GM12878 (cell line): ENCODE measurements at places on chromosomes 16 and 17.
A peak's percentile ranks its signal among the peaks of the same experiment; 100 is the strongest.

DNA sequence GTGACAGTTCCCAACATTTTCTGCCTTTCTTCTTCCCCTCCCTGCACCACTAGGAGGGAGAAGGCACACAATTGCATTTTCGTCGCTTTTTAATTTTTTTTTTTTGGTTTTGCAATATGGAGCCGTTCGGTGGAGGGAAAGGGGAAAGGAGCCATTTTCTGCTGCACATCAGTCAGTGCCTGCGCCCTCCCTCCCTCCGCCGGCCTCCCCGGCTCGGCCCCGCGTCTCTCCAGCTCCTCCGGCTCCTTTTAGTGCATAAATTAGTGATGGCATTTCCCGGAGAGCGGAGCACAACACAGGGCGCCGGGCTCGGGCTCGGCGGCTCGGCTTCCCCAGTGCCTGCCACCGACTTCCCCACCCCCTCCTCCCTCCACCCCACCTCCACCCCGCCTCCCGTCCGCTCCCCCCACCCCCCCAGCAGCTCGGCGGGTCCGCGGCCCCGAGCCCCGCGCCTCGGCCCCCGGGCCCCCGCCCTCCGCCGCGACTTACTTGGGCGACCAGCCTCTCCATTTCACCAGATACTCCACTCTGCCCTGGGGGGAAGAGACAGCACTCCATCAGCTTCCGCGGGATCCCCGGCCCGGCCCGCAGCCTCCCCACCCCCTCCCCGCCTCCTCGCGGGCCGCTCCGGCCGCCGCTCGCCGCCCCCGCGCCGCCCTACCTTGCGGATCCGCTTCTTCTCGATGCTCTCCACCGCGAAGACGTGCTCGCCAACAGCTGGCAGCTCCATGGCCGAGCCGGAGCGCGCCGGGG lies 542 bp downstream of the CBX4 start:
- peaks cover 27% of the 10 kb centered on the region for H3K27me3 ChIP-seq
- H3K27ac ChIP-seq: peak overlapping the region; percentile 69
- peak overlapping the region; percentile 95 for H3K4me3 ChIP-seq
- DNase-seq: no peak
- peaks cover 16% of the 10 kb centered on the region for H3K36me3 ChIP-seq

DNA sequence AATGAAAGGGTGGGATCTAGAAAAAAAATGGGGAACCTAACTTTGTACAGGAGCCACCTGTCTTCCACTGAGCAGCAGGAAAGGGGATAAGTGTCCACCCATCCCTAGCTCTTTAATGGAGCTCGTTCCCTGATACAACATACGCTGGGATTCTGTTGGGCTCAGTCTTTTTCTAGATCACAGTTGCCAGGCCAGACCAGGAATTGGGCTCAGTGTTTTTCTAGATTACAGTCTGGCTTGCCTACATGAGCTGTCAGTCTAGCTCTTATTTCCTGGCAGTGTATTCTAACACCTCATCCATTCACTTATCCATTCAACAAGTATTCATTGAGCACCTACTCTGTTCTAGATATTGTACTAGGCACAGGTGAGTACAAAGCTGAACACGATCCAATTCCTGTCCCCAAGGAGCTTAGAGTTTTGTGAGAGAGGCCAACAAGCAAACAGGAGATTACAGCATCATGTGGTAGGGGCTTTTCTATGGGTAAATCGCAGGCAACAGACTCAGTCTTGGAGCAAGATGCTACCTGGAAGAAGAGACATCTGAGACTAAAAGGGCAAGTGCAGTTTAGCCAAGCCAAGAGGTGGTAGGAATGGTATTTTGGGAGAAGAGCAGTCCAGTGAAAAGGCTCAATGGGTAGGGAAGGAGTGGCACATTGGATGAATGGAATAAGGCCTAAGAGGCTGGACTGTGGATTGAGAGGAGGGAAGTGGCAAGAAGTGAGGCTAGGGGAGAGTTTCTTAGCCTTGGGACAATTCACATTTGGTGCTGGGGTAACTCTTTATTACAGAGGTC lies 138.0 kb upstream of the HS3ST2 start:
- H3K27ac ChIP-seq: no peak overlapping the region
- DNase-seq: no peak
- no peaks in the 10 kb centered on the region for H3K4me1 ChIP-seq
- no peaks in the 10 kb centered on the region for H3K27me3 ChIP-seq

GRCh38 chr17:80006339-80006720 lies 29.3 kb downstream of the TBC1D16 start:
- no peak overlapping the region for H3K4me3 ChIP-seq
- no peak for DNase-seq
- H3K4me1 ChIP-seq: no peaks in the 10 kb centered on the region
- no peak overlapping the region for H3K27ac ChIP-seq

DNA sequence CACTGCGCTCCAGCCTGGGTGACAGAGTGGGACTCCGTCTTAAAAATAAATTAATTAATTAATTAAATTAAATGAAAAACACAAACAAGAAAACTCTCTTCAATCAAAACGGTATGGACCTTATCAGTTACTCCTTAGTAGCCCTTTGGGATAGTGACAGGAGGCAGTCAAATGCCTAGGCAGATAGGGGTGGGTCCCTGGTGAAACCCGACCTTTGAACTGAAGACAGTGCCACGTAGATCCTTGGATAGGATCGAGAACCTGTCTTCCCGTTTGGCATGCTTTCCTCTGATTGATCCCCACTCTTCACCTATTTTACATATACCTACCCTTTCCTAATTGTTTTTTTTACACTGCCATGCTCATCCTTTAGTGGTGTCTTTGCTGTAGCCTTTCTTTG lies 22.2 kb upstream of the DHRS7B start:
- DNase-seq: no peak
- H3K36me3 ChIP-seq: no peaks in the 10 kb centered on the region
- H3K27ac ChIP-seq: no peak overlapping the region
- H3K4me3 ChIP-seq: no peak overlapping the region
- H3K27me3 ChIP-seq: no peaks in the 10 kb centered on the region
- H3K4me1 ChIP-seq: no peaks in the 10 kb centered on the region; the same call in 1 of the 2 replicates

DNA sequence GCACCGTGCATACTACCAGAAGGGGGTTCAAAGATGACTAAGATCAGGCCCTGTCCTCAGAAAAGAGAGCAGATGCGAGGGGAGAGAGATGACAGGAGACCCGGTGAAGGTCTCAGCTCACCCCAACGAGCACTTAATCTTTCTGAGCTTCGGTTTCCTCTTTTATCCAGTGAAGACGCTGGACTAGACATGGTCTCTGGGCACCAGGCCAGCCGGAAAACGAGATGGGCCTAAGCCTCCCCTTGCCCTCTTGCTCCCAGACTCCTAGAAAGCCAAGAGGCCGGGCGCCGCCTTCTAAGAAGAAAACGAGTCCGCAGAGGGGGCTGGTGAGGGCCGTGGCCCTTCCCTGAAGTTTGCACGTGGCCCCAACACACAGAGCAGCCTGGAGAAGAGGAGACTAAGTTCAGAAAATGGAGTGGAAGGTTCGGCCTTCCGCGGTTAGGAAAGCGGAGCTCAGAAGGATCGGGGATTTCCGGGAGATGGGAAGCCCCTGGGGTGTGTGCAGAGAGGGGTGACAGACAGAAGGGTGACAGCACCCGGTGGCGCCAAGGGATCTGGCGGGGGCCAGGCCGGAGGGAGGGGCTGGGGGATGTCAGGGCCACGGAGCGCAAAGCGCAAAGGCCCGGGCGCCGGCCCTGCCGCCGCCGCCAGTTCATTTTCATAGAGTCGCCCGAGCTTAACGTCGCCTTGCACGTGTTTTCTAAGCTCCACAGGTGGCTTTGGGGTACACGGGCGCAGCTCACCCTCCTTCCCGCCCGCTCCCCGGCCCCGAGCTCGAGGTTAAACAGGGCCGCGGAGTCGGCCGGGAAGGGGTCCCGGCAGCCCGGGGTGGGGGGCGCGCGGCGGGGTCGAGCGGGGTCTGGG lies 42.1 kb upstream of the BHLHA9 start:
- H3K36me3 ChIP-seq: peaks cover 6% of the 10 kb centered on the region
- H3K27ac ChIP-seq: peak overlapping the region; percentile 82
- peak; percentile 32 for DNase-seq
- peak overlapping the region; percentile 94 for H3K4me3 ChIP-seq
- peaks cover 13% of the 10 kb centered on the region for H3K4me1 ChIP-seq

DNA sequence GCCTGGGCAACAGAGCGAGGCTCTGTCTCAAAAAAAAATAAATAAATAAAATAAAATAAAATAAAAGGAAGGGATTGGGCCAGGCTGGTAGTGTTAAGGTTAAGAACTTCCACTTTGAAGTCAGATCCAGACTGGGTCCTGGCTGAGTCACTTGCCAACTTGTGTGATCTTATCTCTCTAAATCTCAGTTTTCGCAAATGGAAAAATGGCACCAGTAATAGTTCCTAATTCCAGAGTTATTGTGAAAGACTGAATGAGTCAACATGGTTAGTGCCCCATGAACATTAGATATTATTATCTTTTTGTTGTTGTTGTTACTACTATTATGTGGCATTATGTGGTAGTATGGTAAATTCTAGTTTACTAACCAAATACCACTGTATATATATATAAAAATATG lies 188.0 kb upstream of the AXIN2 start:
- H3K36me3 ChIP-seq: no peaks in the 10 kb centered on the region
- H3K4me3 ChIP-seq: no peak overlapping the region
- no peaks in the 10 kb centered on the region for H3K27me3 ChIP-seq
- DNase-seq: no peak

DNA sequence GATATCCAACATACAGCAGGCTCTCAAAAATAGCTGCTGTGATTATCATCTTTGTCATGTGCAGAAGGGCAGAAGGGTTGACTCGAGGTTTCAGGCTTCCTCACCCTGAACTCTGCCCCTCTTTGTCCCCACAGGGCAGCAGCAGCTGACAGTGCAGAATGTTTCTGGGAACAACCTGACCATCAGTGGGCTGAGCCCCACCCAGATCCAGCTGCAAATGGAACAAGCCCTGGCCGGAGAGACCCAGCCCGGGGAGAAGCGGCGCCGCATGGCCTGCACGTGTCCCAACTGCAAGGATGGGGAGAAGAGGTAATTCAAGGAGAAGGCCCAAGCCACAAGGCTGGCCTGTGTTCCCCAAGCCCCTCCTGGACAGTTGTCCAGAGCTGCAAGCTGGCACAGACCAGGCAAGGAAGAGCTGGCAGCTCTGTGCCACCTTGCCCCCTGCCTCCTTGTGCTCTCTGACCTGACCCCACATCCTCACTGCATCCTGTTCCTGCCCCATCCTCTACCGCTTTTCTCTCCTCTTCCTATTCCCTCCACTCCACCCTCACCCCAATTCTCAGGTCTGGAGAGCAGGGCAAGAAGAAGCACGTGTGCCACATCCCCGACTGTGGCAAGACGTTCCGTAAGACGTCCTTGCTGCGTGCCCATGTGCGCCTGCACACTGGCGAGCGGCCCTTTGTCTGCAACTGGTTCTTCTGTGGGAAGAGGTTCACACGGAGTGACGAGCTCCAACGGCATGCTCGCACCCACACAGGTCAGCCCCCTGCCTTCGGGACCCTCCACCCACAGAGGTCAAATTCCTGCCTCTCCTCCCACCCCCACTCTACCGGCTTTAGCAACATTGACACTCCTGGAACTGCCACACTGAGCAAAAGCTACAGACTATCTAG lies 16.3 kb upstream of the PNPO start:
- DNase-seq: no peak
- H3K4me3 ChIP-seq: no peak overlapping the region
- H3K4me1 ChIP-seq: no peaks in the 10 kb centered on the region
- peaks cover 10% of the 10 kb centered on the region; the same call in 1 of the 2 replicates for H3K36me3 ChIP-seq

DNA sequence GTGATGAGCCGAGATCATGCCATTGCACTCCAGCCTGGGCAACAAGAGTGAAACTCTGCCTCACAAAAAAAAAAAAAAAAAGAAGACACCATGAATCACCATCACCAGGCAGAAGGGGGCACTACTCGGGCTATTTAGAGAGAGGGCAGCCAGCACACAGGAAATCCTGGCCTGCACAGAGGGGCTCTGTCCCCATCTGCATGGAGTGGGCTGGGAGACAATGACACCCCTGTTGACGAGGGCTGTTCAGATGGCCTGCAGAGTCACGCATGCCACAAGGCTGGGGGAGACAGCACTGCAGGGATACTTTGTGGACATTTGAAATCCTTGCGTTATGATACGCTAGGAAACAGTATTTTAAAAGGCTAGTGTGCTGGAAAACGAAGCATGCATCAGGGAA lies 48.3 kb downstream of the CUEDC1 start:
- H3K4me3 ChIP-seq: no peak overlapping the region
- H3K36me3 ChIP-seq: no peaks in the 10 kb centered on the region
- no peak for DNase-seq

DNA sequence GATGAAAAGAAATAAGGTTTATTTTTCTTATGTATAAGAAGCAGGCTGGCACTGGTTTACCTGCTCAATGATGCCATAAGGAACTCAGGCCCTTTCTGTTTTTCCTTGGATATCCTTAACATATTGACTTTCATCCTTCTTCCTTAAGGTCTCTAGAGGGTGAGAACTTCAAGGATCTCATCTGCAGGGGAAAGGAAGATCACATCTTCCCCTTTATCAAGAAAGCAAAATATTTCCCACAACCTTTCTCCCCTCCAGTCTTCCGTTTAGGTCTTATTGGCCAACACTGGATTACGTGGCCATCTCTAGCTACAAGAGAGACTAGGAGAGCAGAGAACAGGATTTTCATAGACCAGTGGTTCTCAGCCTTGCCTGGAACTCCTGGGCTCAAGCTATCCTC lies 4.2 kb upstream of the TBX4 start:
- H3K4me3 ChIP-seq: no peak overlapping the region
- H3K4me1 ChIP-seq: no peaks in the 10 kb centered on the region

- H3K36me3 ChIP-seq: no peaks in the 10 kb centered on the region
- DNase-seq: no peak
- no peaks in the 10 kb centered on the region for H3K4me1 ChIP-seq
- H3K27ac ChIP-seq: no peak overlapping the region
- no peak overlapping the region for H3K4me3 ChIP-seq
- no peaks in the 10 kb centered on the region for H3K27me3 ChIP-seq
Observed at GRCh38 chr17:13030056-13030455, 12.2 kb upstream of the ELAC2 start.

DNA sequence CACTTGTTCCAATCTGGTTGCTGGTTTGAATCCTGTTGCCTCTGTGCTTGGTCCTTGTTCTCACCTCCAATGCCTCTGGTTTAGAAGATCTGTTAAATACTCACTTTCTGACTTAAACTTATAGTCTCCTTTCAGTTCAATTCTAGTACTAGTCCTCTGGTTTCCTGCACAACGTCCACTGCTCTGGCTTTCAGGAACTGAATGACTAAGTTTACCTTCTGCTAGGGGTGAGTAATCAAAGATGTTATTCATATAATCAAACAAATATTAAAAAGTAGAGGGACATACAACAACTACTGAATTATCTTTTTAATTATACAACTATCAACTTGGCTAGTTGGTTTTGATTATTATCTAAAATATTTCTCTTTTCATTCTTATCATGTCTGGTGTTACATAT lies 496.4 kb upstream of the TOM1L1 start:
- H3K4me1 ChIP-seq: no peaks in the 10 kb centered on the region
- H3K4me3 ChIP-seq: no peak overlapping the region
- H3K27me3 ChIP-seq: no peaks in the 10 kb centered on the region
- H3K27ac ChIP-seq: no peak overlapping the region
- DNase-seq: no peak
- no peaks in the 10 kb centered on the region for H3K36me3 ChIP-seq
